ENCODE measurements at places on chromosomes 4 and X.
A peak's percentile ranks its signal among the peaks of the same experiment; 100 is the strongest.

- DNase-seq = peak; percentile 96
Observed at GRCh38 chr4:20203508-20203907, 48.2 kb upstream of the SLIT2 start.

DNA sequence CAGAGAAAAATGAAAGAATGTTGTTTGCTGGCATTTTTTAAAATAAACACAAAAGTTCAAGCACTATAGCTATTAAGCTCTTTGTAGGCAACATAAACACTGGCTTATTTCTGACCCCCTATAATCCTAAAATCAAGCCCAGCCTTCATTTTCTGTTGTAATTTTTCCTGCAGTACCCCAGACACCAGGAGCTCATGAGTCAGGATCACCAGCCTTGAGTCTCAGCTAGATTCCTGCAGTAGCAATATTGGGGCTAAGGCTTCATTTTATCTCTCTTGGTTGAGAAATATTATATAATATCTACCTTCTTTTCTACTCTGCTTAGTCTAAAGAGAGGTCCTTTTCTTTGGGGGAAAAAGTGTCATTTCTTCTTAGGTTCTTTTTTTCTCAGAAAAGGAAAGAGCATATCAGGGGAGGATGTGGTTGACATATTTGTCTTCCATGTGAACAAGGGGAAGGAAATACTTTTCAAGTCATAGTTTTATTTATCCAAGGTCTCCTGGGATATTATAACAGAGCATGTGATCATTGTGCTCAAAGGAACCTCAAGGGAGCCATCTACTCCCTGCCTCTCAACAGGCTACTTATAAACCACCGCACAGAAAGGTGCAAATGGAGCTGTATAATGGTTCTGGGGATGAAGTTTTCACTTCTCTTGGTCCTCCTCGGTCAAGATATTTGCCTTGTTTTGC is 678.3 kb upstream of the NR3C2 start:
- no peak for DNase-seq

- peak; percentile 52 for DNase-seq
Observed at GRCh38 chrX:55135171-55135570, 46.4 kb downstream of the PAGE2 start.

DNA sequence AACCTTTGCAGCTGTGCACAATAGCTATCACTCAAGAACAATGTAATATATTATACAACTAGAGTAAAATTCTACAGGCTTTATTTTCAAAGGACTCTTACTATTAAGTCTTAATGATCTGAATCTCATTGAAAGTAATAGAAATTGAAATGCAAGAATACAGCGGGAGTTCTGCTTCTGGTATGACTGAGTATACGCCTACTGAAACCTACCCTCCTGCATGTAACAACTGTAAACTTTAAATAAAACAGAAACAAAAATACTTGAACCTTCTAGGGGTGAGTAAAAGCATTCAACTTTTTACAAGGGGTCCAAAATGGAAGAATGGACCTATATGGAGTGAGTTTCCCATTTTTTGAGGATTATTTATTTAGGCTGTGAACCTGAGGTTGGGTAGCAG is 13.5 kb downstream of the DCHS2 start:
- no peak for DNase-seq

- DNase-seq = no peak
Observed at GRCh38 chrX:35699642-35700041, 98.5 kb upstream of the MAGEB16 start.

- no peak for DNase-seq
Observed at GRCh38 chr4:161356351-161356750, 807.4 kb downstream of the FSTL5 start.

- DNase-seq = no peak
Observed at GRCh38 chr4:65515646-65516045, 154.6 kb downstream of the EPHA5 start.

GRCh38 chr4:99506781-99507180 is 4.0 kb upstream of the C4orf17 start:
- no peak for DNase-seq

GRCh38 chr4:69532886-69533506 is 37.3 kb upstream of the UGT2B4 start:
- no peak for DNase-seq

GRCh38 chr4:17493619-17494018 is 18.3 kb downstream of the QDPR start:
- no peak for DNase-seq

GRCh38 chr4:7243609-7244330 is 51.4 kb downstream of the SORCS2 start:
- no peak for DNase-seq

DNA sequence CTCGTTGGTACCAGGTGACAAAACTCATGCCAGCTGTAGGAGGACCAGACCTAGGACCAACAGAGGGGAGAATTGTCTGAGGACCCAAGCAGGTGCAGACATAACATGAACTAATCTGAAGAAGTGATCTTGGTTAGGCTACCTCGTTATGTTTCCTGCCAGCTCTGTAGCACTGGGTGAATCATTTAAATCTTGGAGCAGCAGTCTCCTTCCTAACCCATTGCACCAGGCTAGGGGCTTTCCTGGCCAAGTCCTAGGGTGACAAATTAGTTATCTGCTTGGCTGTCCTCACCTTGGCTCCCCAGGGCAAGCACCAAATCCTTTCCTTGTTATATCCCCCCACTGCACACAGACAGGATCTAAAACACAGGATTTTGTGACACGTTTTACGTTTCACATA is 87.8 kb downstream of the WWC2 start:
- DNase-seq = no peak

DNA sequence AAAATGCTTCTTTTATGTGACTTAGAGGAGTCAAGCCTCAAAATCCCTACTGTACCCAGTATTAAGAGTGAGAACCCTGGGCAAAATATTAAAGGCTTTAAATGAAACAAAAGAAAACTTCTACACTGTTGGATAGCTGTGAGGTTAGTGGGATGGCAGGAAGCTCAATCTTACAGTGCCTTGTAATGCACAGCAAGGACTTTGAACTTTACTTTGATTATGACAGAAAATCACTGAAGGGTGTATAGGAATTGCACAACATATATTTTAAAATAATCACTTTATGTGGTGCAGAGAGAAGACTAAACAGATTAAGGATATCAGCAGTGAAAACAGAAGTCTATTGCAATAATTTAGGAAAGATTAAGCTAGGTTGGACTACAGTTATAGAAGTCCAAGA is 1333.4 kb downstream of the ADGRL3 start:
- no peak for DNase-seq

DNA sequence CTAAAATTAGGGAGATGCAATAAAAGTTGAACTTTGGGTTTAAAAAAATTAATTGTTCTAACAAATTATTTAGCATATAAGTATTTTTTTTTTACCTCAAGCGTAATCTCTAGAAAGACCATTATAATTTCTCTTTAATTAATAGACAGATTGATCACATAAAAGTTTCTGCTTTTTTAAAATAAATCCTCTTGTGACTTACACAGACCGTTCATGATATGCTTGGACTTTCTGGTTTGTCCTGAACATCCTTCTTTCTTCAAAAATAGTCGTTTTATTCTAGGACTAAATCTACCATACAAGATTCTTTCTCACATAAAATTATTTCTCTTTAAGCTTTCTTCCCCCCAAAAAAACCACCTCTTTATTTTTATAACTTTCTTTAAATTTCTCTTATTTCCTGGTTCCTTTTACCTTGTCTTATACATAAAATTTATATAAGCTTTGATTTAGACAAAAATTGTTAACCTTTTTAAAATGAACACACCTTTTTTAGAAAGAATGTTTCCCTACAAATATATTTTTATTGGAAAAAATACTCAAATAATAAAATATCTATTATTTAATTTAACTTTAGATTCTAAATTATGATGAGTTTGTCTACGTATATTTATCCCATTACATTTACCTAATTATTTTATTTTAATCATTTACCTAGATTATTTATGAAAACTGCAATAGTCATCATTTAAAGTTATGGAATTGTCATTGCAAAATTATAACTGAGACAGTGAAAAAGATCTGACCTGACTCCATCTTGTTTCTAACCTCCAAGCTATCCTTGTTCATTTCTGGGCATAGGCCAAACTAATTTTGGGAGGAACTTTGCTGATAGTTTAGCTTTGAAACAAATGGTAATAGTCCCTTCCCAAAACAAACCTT is 37.6 kb downstream of the PGRMC2 start:
- no peak for DNase-seq

DNA sequence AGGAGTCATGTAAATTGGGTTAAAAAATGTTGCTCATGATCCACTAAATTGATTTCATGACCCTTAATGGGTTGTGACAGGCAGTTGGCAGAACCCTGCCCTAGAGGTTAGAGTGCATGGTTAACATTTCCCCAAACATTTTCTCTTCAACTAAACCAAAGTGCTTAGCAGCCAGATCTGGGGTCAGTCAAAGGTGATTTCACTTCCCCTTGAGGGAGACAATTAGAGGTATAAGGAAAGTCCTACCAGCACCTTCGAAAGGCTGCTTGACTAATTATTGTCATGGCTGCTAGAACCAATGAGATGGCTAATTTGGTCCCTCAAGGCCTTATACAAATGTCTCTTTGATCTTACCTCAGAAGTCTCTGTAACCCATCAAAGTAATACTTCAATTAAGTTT is 30.9 kb upstream of the INTS6L start:
- no peak for DNase-seq

DNA sequence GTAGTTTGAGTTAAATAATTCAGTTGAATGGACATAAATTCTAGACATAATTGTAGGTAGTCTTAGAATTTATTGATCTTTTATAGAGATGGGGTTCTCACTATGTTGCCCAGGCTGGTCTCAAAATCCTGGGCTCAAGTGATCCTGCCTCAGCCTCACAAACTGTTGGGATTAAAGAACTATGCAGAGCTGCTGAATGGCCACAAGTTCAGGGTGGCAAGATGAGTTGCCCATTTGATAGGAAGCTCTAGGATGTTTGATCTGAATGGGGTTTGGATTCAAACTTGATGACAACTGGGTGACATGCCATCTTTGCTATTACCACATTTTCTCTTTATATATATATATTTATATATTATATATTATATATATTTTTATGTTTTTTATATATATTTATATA is 3.6 kb downstream of the RPL36A start:
- no peak for DNase-seq

- DNase-seq = no peak
Observed at GRCh38 chrX:53115550-53115874, 21.6 kb downstream of the KANTR start.

DNA sequence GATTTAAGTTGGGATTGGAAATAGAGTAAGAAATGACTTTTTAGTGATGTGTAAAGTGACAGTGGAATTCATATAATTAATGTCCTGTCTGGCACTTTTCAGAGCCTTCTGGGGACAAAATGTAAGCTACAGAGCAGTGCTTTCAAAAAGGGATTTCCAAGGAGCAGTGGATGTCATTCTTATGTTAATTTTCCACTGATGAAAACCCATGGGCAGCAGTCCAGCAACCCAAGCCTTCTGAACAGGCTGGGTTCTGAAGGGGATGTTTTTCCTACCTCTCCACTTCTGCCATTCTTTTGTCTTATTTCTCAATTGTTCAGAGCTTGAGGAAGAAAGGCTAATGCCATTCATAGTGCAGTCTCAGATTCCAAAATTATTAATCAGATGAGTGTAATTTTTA is 717.6 kb upstream of the HS3ST1 start:
- no peak for DNase-seq

GRCh38 chr4:143625632-143626031 is 74.8 kb downstream of the FREM3 start:
- DNase-seq = no peak

DNA sequence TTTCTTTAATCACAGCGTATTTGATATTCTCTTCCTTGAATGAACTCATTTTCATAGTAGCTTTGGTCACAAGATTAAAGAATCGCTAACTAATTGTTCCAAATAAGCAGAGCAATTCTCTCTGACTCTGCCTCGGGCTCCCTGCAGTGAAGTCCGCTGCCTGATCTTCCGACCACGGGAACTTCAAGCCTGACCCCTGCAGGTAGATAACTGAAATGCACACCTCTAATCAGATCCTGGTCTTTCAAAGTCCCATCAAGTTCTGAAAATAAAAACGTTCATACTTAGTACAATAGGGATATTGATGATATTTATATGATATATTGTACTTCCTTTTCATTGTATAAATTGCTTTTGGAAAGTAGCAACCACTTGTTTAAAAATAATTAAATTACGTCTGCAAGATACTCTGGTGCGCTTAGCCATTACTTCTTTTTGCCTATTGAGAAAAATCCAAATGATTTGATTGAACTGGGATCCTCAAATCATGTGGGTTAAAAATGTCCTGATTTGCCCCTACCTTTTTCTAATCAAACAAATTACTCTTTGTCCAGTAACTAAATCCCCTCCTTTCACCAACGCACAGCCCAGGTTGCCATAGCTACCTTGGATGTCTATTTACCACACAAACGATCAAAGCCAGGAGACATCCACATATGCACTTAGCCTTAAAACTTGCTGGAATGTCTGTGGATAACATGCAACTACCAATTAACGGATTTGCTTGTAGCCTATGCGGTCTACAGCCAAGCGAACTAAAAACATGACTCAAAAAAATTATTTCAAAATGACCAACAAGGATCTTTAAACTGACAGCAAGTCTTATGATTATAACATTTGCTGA is 4.2 kb downstream of the MID1 start:
- no peak for DNase-seq

DNA sequence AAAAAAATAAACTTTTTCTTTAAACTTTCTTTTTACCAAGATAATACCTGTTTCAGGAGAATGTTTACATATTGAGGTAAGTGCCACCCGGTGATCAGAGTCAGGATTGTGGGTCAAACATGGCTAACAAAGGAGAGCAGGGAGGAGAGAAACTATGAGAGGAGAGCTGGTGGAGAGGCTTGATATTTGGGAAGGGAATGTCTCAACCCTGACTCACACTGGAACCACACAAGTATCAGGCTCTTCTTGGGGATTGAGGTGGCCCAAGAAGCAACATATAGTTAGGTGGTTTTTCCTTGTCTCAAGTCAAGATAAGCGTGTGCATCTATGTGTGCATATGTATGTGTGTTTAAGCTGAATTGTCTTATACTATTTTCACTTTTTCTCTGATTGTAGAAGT is 6.7 kb downstream of the TCEAL1 start:
- DNase-seq = no peak
